ENCODE measurements at places on chromosomes 7 and 10. TPM values are rescaled to one million over a fixed set of nuclear protein-coding genes. Genes with fewer than 3 reads are reported as not detected.

TMEM213 gene
- not detected for total RNA-seq

SLC39A12 gene
- not detected for total RNA-seq

IL15RA gene
- total RNA-seq = 13.3 TPM

ZNF503 gene
- total RNA-seq = 99.0 TPM

PALS2 gene
- 9.3 TPM for total RNA-seq

HOGA1 gene
- 12.6 TPM for total RNA-seq

VSTM4 gene
- 57.9 TPM for total RNA-seq

CFAP70 gene
- 15.5 TPM for total RNA-seq

GPR22 gene
- total RNA-seq = 2.3 TPM

GRCh38 chr10:24238519-24239247 is 29.7 kb downstream of the KIAA1217 start:
- no peak for DNase-seq

DNA sequence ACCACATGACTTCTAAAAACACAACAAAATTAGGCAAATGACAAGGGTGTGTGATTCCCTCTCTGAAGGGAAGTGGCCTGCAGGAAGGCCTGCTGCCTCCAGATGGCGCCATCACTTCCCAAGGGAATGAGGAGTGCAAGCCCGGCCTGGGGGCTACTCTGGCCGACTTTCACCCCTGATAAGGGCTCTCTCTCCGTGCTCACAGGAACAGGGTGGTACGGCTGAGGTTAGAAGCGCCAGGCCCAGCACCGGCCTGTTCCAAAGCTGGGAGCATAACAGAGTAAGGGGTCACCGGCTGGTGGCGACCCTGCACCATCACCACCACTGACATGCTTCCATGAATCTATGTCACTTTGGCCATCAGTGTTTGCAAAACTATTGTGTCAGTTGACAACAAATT is 13.1 kb downstream of the RBP3 start:
- DNase-seq = peak; percentile 44

DNA sequence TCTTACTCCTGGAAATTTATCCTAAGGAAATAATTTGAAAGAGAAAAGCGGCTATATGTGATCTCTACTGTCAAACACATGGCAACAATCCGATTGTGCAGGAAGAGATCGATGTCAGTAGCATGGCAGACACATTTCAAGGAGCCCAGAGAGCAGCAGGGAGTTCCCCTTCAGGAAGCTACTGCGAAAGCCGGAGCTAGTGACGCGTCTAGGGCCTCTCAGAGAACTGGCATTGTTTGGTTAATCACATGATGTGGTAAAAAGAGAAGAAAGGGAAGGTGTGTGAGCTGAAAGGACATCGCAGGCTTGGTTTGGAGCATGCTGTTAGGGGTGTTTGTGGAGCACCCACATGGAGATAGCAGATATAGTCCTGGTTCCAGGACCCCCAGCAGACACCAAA is 74.9 kb downstream of the BEND7 start:
- DNase-seq = no peak

DNA sequence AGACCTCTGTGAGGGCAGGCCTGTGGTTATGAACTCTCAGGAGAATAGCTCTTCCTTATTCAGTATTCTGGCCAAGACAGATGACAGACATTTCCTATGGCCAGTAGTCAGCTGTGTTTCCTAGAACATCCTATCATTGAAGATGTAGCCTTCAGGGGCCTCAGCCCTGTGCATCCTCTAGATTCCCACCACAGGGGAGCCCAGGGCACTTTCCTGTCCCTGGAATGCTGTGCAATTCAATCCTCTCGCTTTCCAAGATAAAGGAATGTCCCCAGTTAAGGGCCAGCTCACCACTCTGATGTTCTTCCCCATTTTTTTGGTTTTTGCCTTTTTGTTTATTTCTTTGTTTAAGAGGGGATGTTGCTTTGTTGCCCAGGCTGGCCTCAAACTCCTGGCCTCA is 578.8 kb upstream of the C7orf33 start:
- no peak for DNase-seq

DNA sequence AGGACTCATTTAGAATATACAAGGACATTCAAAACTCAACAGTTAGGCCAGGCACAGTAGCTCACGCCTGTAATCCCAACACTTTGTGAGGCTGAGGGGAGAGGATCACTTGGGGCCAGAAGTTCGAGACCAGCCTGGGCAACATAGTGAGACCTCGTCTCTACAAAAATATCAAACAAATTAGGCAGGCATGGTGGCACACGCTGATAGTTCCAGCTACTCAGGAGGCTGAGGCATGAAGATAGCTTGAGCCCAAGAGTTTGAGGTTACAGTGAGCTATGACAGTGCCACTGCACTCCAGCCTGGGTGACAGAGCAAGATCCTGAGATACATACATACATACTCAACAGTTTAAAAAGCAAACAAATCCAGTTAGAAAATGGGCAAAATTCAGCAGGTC is 44.9 kb downstream of the GNA12 start:
- DNase-seq = no peak

DNA sequence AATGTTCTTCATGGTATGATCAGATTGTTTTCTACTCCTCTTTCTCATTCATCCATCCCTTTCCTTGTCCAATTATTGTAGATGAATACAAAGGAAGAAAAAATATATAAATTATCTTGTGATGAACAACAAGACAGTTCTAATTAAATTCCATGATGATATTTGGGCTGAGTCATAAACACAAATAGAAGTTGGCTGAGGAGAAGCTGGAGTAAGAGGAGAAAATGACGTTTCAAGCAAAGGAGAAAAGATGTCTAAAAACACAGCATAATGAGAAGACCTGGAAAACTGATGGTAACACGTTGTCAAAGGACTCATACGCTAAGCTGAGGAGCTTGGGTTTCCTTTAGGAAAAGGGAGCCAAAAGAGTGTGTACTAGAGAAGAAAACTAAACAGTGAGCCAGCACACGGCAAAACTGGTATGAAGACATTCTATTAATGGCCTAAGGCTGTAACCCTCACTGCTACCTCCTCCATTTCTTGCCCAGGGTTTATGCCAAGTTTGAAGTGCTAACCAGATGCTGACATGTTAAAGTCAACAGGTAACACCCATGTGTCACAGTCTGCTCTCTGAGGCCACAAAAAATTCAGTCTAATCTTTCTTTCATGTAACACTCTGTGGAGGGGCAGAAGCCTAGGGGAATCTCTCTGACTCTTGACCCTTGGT is 26.1 kb downstream of the ZFAND4 start:
- no peak for DNase-seq

GRCh38 chr7:1040790-1041189 is 3.6 kb upstream of the GPR146 start:
- DNase-seq = no peak

DNA sequence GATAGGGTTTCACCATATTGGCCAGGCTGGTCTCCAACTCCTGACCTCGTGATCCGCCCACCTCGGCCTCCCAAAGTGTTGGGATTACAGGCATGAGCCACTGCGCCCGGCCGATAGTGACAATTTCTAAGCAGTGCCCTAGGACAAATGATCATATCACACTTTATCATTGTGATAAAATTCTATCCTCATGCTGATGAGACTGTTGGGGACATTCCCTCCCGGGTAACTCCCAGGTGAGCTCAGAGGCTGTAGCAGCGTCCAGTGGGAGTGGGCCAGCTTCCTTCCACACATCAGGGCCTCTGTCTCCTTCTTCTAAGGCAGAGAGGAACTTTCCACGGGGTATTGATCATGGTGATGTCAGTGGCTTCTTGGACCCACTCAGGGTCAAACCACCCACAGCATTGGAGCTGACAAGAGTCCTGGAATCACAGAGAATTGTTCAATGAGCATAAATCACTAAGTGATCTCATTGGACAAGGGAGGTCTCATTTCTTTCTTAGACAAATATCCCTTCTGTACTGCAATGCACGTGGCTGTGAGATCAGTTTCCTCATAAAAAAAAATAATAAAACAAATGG is 256.1 kb downstream of the KLF6 start:
- DNase-seq = no peak

DNA sequence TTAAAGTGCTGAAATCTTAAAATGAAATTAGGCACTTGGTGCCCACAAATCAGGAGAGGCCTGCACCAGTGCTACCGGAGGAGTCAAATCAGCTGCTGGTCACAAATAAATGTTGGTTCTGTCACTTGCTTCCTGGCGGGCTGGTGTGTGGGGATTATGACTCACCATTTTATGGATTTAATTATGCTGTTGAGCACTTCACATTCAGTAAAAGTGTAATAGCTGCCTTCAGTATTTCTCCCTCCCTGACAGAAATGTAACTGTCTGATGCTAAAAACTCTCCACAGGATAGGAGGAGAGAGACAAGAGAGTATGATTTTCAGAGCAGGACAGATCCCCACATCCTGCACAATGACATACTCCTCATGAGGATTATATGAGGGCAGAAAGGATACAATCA is 186.0 kb downstream of the JAZF1 start:
- DNase-seq = no peak

DNA sequence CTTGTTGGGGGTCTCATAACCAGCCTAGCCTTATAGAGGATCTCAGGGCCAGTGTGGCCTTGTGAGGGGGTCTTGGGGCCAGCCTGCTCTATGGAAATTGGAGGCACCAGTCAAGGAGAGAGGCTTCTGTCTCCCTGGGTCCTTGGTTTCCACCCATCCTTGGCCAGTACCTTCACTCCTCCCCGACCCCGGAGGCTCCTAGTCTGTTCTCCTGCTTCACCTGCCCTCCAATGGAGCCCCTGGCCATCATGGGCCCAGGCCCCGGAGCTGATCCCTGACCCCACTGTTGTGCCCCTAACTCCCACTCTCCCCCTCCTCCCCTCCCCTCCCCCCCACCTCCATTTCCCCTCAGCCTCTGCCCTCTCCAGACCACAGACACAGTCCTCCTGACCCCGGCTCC is 29.7 kb downstream of the RASGEF1A start:
- peak; percentile 3 for DNase-seq

DNA sequence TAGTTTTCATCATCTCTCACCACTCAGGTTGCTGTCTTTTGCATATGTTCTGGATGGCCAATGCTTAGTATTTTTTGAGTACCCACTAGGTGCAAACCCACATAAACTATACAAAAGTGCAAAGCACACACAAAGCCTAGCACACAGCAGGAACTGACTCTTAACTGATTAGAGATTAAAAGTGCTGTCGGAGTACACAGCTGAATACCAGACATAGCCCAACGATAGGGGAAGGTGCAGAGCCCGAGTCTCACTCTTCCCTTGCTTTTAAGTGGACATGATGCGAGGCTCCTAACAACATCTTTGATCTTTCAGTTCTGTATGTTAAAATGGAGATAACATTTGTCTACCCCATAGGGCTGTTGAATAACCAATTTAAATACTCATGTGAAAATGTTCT is 90.8 kb downstream of the DPY19L1 start:
- DNase-seq = no peak

- no peak for DNase-seq
These were observed 630.6 kb downstream of the GRID1 start for GRCh38 chr10:85735997-85736396.

- DNase-seq = no peak
These were observed 272.6 kb downstream of the CCSER2 start for GRCh38 chr10:84600947-84601346.

DNA sequence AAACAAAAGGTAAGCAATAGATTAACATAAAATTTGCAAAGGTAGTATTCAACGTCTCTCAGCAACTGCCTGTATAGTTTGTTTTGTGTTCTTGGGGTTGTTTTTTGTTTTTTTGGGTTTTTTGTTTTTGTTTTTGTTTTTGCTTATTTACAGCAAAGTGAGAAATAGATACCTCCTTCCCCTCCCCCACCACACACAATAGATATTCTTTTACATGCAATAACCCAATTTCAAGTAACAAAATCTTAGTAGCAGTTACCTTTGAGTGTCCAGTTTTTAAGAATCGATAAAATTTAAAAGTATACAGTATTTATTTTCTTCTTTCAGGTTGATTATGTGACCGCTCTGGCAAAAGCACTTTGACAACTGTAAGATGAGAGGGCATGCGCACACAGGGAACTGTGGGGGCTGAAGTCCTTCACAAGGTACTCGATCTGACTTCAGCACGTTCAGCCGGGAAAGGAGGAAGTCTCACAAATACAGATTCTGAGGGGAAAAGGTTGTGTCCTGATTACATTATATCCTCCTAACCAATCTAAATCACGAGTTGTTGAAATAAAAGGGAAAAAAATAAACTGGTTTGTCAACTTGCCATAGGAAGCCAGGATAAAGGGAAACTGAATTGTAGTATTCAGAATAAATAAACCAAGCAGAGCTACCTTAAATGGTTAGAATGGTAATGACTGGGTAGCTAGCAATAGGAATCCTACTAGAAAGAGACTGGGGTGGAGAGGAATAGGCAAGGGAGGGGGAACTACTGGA is 47.8 kb downstream of the CPEB3 start:
- DNase-seq = peak; percentile 72

GRCh38 chr7:22296916-22297315 is 60.0 kb downstream of the RAPGEF5 start:
- DNase-seq = no peak

DNA sequence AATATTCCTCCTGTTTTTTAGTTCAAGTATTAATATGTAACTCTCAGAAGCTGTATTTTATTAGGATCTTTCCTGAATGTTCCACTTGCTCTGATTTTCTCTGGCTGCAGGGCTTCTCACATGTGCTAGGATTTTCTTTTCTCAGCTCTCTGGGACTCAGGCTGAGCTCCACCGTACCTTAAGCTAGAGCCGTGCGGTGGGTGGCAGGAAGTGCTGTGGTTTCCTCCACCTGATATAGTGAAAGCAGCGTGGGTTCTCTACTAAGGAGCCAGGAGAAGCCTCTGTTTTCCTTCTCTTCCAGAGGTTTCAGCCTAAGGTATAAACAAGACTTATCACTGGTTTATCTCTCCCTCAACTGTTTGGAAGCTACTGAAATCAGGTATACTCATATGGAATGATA is 433.6 kb downstream of the NRG3 start:
- DNase-seq = no peak

DNA sequence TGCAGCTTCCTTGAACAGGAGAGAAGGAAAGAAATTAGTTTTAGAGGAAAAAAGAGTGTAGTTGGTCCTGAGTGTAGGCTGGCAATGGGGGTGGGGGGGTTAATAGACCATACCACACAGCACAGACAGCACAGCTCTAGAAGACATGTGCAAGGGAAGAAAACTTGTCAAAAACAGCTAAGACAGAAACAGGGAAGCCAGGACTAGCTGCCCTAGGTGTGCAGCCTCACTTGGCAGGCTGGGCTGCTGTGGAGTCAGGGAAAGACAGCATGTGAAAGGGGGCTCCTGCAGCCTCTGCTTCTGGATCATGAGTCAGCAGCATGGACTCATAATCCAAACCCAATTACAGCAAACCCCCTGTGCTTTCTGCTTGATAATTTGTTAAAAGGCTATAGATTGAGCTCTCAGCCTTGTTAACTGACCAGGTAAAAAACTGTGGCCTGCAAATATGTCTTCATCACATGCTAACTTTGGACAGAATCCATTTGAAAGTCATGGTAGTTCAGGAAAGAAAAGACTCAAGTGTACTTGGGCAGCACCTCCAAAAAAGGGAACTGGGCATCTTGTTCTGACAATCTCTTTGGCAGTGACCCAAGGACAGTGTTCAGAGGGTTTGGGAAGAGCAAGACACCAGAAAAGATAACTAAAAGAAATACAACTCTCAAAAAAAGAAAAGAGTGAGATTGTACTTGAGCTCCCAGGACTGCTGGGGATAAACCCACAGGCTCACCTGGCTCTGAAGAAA is 142.2 kb upstream of the VWC2 start:
- no peak for DNase-seq

Data from adrenal gland (tissue), 19 donors.